ENCODE measurements at places on chromosomes 7 and 10. TPM values are rescaled to one million over a fixed set of nuclear protein-coding genes. Genes with fewer than 3 reads are reported as not detected.

DNA sequence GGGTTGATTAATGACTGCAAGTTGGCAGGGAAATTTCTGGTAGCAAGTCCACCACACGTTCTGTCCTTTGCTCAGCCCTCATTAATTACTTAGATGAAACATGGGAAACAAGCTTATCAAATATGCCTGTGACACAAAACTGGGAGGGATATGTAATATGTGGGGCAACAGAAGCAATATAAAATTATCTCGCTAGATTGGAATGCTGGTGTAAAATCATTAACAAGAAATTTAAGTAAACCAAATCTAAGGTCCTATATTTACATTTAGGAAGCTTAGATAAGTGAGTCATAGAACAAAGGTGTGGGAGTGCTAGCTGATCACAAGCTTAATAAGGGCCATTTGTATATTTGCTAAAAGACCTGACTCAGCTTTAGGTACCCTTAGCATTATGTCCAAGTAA is 23.5 kb downstream of the TRPV5 start:
- DNase-seq: no peak

GRCh38 chr10:6219494-6219836 is 16.7 kb downstream of the PFKFB3 start:
- no peak for DNase-seq

- DNase-seq: no peak
Observed at GRCh38 chr7:81370822-81371221, 399.0 kb downstream of the HGF start.

GRCh38 chr7:69643265-69643664 is 45.0 kb downstream of the AUTS2 start:
- DNase-seq: no peak

DNA sequence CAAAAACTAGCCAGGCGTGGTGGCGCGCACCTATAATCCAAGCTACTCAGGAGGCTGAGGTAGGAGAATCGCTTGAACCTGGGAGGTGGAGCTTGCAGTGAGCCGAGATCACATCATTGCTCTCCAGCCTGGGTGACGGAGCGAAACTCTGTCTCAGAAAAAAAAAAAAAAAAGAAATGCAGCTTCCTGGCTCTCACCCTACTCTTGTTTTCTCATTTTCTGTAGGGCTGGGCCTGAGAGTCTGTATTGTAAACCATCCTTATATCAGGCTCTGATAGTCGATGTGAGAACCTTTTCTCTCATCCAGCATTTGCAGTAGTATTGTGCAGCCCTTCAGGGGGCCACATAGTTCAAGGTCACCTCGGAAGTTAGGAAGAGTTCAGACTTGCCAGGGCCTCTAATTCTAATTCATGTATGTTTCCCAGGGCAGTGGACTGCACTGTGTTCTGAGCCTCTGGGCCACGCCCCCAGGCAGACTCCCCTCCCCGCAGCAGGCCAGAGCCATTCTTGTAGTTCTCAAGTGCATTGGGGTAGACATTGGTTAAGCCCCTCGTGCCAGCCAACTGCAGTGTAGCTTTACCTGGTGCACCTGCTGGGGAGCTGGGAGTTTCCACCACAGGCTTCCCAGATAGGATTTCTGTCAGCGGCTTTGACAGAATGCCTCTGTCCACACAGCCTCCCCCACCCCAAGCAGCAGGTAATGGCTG is 38.3 kb upstream of the PDCD4 start:
- DNase-seq: no peak

- DNase-seq: no peak
Observed at GRCh38 chr7:117682681-117683385, 190.4 kb downstream of the CTTNBP2 start.

- no peak for DNase-seq
Observed at GRCh38 chr10:132316133-132316532, 8.4 kb upstream of the STK32C start.

DNA sequence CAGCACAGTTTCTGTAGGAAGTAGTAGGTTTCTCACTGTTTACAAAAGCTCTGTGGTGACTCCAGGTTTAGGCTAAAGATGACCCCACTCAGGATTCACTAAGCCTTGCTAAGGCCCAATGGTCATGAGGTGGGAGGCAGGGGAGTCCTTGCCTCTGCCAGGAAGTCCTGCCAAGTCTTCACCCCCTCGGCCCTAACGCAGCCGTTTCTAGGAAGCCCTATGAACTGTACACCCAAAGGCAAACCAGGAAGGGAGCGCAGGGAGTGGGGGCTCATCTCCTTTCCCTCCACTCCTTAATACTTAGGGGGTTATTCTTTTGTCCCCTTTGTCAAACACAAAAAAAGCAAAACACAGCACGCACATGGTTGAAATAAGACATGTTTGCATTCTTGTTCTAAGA is 64.6 kb downstream of the CTBP2 start:
- no peak for DNase-seq

Gene KIAA1549
- polyA plus RNA-seq: 12.4 TPM

Gene KLF14
- polyA plus RNA-seq: 0.69 TPM

GRCh38 chr10:107619139-107619538 is 454.6 kb upstream of the SORCS1 start:
- no peak for DNase-seq

GRCh38 chr10:131580076-131580652 is 268.6 kb upstream of the TCERG1L start:
- DNase-seq: no peak

Gene MMP21
- polyA plus RNA-seq: 0.33 TPM

Gene KAZALD1
- polyA plus RNA-seq: 13.3 TPM

DNA sequence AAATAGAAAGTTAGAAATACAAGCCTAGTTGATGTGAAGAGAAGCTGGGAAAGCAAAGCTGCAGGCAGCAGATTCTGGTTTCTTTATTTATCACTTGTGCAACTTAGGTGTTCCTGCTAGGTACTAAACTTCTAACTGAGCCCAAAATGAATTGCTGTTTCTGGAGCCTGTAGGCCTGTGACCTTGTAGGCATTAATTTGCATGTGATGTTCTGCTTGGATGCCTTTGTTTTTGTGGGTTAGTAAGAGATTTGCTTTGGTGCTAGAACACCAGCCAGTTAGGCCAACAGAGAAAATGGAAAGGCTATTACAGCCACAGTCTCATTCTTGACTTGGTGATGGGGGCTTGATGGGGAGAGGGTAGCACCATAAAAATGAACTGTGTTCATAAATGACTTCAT is 370.7 kb downstream of the PPP1R3A start:
- DNase-seq: no peak

DNA sequence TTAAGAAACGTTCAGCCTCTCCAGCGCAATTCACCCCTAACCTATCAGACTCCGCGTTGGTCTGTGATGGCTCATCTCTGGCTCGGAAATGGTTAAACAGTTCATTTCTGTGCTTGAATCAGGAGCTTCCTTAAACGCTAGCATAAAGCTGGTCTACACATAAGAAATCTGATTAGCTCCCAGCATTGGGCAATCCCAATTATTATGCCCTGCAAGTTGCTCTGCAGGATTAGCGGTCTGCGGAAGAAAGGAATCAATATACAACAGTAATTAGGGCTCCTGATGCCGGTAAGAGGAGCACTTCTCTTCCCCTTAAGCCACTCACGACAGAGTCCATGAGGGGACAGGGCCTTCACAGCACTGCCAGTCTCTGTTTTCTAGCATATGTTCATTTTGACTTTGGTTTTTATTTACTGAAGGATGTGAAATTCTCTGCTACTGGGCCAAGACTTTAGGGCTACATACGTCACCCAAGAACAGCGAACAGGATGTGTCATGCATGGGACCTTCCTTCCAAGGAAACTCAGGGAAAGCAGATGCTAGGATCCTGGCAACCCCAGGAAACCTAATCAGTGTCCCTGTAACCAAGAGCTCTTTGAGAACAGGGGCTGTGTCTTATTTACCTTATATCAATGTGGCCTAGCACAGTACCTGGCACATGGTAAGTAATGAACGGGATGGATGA is 324.4 kb downstream of the KCNMA1 start:
- DNase-seq: no peak

Gene LIPM
- polyA plus RNA-seq: not detected

GRCh38 chr10:71684356-71685173 is 35.0 kb downstream of the C10orf105 start:
- DNase-seq: no peak

GRCh38 chr7:81430761-81431160 is 339.1 kb downstream of the HGF start:
- DNase-seq: no peak

GRCh38 chr7:84720456-84721097 is 466.3 kb downstream of the SEMA3D start:
- DNase-seq: no peak

GRCh38 chr10:26781797-26782196 is 79.0 kb downstream of the ABI1 start:
- DNase-seq: no peak

DNA sequence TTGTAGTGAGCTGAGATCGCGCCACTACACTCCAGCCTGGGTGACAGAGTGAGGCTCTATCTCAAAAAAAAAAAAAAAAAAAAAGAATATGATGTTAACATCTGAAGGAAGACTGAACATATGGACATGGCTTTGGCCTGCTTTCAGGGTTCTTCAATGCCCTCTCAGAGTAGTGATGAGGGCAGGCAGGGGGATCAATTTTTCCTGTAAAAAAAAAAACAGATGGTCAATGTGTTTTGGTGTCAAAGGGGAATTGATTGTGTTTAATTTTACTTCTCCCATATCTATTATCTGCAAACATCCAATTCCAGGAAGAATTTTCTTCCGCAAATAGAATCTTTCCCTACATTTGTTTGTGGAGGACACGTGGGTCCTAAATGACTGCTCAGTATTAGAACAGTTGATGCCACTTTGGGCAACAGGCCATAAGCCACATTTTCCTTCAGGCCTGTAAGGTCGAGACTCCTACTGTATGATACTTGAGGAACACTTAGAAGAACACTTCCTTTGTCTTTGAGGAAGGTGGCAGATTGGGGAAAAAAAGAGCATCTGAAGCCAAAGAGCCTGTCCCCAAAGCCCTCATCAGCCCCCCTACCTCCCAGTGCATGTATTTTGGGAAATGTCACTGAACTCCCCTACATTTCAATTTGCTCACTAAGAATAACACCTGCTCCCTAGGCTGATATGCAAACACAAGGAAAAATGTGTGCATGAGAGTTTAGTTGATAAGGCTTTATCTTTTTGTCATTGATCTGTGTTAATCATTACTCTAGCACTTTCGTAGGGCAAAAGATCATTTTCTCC is 28.3 kb downstream of the MGAM2 start:
- no peak for DNase-seq

DNA sequence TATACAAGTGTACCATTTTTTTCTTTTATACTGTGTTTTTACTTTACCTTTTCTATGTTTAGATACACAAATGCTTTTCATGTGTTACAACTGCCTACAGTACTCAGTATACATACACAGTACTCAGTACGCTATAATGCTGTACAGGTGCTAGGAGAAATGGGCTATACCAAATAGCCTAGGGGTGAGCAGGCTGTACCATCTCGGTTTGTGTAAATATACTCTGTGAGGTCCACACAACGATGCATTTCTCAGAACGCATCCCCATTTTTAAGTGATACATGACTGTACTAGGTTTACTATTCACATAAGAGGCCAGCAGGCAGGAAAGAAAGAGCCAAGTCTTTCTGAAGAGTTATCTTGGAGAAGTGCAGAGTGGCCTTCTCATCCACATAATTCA is 426.4 kb upstream of the MTPN start:
- no peak for DNase-seq

DNA sequence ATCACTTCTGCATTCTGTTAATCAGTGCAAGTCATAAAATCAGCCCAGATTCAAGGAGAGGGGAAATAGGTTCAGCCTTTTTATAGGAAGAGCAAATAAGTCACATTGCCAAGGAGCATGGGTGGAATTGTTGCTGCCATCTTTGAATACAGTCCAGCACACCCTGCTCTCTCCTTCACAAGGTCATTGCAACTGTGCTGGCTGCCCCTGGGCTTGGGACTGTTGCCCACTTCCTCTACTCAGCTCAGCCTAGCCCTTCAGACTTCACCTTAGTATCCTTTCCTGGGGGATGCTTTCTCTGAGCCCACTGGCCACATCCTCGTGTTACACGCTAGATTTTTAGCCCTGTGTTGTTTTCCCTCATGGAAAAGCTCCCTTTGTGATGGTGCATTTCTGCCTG is 527.7 kb downstream of the GALNT17 start:
- DNase-seq: no peak

Gene TAS2R41
- polyA plus RNA-seq: not detected

DNA sequence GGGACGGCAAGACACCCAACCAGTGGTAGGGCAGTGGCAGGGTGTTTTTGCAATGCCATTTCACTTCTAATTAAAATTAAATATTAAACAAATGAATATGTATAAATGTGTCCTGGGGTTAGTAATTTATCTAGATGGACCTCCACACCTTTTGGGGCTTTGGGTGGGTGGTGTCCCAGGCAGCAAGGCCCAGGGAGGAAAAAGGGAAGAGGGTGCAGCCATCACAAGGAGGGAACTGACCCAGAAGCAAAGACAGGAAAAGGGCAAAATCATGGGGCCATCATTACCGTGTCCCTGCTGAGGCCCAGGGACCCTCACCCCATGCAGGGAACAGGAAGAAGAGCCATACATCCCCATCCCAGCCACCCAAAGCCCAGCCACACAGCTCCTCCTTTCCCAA is 204.6 kb downstream of the GRID1 start:
- no peak for DNase-seq

DNA sequence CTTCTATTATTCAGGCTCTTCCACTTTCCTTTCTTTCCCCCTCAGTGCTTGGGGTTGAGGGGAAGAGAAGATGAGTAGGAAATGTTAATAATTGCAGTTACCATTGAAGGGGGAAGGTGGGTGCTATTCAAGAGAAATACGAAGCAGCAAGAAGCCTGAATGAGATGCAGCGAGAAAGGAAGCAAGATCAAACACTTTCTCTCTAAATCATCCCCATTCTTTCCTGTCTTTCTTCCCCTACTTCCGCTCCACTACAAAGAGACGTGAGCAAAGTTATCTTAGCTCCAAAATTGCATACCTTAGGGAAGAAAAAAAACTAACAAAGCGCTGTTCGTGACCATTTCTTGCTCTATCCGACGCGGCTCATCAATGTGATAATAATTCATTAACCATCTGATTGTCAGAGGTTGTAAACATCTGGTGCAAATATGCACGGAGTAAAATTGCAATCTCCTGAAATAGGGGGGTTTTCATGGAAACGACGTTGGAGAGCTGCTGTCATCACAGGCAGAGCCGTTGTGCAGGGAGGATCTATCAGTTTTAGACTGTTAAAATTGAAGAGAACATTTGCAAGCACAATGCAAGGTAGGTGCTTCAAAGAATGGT is 15.2 kb upstream of the PARD3 start:
- no peak for DNase-seq

DNA sequence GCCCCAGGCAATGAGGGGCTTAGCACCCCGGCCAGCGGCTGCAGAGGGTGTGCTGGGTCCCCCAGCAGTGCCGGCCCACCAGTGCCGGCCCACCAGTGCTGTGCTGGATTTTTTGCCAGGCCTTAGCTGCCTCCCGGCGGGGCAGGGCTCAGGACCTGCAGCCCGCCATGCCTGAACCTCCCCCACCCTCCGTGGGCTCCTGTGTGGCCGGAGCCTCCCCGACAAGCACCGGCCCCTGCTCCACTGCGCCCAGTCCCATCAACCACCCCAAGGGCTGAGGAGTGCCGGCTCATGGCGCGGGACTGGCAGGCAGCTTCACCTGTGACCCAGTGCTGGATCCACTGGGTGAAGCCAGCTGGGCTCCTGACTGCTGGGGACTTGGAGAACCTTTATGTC is 3.5 kb upstream of the ACSL5 start:
- no peak for DNase-seq

Gene ZNF365
- 0.22 TPM for polyA plus RNA-seq

Gene OR9A2
- not detected for polyA plus RNA-seq

Gene CALHM3
- polyA plus RNA-seq: not detected
